ENCODE measurements at places on chromosomes 16 and 17. TPM values are rescaled to one million over a fixed set of nuclear protein-coding genes. Genes with fewer than 3 reads are reported as not detected.

Gene WNT9B
- total RNA-seq = not detected

Gene IRX5
- 13.2 TPM for total RNA-seq

Gene NGFR
- 10.0 TPM for total RNA-seq

Gene KRTAP4-3
- total RNA-seq = not detected

Gene OTOA
- total RNA-seq = not detected

Gene PPP1R9B
- 38.4 TPM for total RNA-seq

Gene HOXB6
- 0.57 TPM for total RNA-seq

Gene SEPTIN12
- not detected for total RNA-seq

- DNase-seq = no peak
Measured at GRCh38 chr16:86991679-86992078, 325.5 kb downstream of the C16orf95 start.

GRCh38 chr16:48156790-48157209, 1.0 kb upstream of the ABCC12 start:
- peak; percentile 92 for DNase-seq

- DNase-seq = no peak
Measured at GRCh38 chr17:45260204-45260783, 1.6 kb downstream of the SPATA32 start.

GRCh38 chr17:34411646-34412421, 48.8 kb upstream of the CCL1 start:
- no peak for DNase-seq

DNA sequence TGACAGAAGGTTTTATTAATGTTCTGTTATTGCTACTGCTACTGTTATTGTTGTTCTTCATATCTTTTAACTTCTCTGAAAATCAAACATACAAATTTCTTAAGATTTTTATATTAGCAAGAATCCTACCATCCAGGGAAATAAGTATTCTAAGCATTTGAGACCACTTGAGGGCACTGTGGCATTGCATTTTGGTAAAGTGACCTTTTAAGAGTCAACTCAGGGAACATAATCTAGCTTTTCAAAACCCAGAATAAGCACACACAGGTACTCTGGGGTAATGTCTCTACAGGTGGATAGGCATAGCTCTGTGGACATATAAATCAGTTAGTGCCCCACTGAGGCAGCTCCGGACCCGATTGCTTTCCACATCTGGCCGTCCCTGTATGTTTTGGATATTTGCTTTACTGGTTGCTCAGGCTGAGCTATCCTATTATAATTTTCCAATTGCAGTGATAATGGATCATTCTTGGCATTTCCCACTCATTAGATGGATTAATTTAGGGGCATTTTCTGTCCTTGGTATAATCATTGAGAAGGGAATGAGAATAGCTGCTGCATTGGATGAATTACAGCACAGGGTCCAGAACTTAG, 1425.1 kb upstream of the CDH8 start:
- no peak for DNase-seq

DNA sequence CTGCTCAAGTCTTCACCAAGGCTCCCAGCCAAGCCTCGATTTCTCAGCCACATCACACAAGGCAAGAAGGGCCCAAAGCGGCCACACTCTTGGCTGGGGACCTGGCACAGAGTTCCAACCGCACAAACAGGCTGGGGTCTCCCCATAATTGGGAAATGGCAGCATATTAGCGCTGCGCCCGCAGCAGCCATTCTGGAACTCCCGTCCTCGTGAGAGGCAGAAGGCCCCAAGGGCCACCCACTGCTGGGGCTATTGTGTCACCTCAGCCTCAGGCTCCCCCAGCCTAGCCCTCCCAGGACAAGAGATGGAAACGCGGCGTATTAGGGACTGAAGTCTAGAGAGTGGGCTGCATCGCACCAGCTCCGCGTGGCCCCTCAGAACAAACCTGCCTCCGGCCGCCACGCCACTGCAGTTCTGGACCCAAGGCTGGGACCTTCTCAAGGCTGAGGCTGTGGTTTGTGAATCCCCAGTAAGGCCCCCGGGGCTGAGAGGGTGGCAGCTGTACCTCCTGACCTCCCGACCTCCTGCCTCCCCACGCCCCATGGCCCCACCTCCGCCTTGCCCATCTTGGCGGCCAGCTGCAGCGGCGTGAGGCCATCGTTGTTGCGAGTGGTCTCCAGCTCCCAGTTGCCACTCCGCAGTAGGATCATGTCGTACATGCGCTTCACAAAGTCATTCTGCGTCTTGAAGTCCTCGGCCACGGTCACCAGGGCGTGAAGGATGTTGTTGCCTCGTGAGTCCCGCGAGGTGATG, 25.3 kb downstream of the TRPV3 start:
- DNase-seq = no peak

DNA sequence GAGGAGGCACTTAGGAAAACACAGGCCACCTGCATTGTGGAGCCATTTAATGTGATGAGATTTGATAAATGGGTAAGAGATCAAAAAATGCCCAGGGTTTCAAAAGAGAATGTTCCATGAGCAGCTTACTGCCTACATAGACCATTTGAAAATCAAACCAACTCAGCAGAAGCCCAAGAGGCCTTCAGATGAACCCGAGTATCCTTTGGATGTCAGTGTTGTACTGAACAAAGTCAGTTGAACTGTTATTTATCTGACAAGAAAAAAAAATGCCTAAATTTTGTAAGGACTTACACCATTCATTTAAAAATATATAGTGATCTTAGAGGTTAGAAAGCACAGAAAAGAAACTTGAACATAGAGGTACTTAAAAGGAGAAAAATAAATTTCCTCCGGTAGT, 381.7 kb downstream of the ZFHX3 start:
- DNase-seq = no peak

DNA sequence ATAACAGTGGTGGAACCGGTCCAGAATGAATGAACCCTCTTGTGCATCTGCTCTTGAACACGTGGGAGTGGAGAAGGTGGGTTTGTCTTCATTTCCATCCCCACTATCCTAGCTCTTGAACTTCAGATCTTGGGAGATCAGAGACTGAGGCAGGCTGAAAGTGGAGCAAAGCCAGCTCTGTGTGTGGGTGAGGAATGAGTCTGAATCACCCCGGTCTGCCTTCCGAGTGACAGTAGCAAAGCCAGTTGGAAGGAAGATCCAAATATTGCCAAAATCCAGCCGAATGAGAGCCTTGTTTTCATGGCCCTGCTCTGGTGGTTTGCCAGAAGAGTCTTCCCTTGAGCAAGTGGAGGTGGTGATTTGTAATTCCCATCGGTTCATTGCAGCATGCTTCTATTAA, 29.0 kb upstream of the ASIC2 start:
- DNase-seq = no peak

- no peak for DNase-seq
Measured at GRCh38 chr17:39813631-39814030, 50.5 kb downstream of the IKZF3 start.

DNA sequence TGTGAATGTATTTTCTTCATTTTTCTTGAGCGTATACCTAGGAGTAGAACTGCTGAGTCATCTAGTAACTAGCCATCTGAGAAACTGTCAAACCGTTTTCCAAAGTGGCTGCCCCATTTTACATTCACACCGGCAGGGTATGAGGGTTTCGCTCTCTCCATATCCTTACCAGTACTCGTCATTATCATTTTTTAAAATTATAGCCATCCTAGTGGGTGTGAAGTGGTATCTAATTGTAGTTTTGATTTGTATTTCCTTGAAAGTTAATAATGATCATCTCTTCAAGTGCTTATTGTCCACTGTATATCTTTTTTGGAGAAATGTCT, 6.0 kb downstream of the RNF157 start:
- no peak for DNase-seq

GRCh38 chr17:42179911-42180410, 981 bp downstream of the KCNH4 start:
- DNase-seq = no peak

DNA sequence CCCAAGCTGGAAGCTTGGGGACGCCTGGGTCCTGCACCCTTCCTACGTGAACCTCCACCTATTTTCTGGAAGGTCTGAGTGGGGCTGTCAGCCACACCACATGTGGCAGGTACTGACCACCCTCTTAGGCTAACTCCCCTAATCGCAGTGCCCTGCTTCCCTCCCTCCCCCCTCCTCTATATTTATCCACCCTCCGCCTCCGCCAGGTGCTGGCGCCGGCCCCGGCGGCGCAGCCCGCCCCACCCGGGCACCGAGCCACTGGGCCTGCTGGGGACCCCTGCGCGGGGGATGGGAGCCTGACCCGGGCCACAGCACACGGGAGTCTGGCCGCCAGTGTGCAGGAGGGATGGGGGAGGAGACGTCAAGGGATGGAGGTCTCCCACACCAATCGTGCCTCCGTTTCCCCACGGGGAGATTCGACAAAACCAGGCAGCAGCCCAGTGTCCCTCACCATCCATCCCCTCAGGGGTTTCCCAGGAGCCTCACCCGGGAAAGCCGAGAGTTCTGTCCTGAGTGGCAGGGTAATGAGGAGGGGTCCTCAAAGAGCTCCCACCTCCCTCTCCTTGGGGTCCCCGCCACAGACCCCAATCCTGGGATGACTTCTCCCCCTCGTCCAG, 1.3 kb downstream of the PLEKHH3 start:
- no peak for DNase-seq

DNA sequence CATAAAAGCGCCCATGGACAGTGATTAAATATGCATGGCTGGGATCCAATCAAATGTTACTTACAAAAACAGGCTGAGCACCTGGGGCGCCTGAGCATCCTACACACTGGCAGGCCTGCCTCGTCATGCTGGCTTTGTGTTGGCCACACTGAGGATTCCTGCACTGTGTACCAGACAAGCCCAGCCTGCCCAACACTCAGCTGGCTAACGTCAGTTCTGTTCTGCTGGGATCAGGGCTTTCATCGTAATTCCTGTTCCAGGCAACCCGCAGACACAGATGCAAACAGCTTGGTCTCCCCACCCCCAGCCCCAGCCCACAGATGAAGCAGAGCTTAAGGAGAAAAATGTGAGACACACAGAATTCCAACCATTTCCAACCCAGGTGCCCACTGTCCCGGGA, 30.7 kb downstream of the PIMREG start:
- DNase-seq = no peak

GRCh38 chr16:27330542-27330941, 16.8 kb downstream of the IL4R start:
- no peak for DNase-seq

GRCh38 chr16:62254372-62254771, 218.1 kb upstream of the CDH8 start:
- no peak for DNase-seq

DNA sequence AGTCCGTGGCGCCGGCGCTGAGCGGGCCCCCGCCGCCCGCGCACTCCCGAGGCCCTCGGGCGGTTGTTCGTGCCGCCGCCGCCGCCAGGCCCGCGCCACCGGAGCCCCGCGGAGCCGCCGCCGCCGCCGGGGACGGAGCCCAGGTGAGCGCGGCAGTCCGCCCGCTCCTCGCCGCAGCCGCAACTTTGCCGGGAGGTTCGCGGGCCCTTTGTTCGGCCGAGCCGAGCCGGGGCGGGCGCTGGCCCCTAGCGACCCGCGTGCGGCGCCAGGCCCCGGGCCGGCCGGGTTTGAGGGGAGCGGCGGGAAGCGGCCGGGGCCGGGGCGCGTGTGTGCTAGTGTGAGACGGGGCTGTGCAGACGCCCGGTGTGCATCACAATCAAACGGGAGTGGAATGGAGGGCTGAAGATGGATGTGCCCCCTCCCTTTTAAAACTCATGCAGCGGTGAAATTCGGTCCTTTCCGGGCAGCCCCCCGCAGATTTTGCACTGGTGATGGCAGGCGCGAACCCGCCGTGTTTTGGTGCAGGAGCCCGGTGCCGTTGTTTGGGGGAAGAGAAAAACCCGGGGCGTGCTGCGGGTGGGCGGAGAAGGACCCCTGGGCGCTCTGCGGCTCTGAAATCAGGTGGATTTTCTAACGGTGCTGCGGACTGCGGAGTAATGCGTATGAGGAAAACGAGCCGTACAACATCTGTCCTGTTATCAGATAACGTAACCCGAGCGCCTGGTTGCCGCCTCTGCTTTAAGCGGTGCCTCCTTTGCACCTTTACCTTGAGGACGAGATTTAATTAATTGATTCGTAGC, 823 bp downstream of the TNRC6C start:
- DNase-seq = peak; percentile 73

- DNase-seq = no peak
Measured at GRCh38 chr17:70636517-70637133, 467.3 kb downstream of the KCNJ2 start.

DNA sequence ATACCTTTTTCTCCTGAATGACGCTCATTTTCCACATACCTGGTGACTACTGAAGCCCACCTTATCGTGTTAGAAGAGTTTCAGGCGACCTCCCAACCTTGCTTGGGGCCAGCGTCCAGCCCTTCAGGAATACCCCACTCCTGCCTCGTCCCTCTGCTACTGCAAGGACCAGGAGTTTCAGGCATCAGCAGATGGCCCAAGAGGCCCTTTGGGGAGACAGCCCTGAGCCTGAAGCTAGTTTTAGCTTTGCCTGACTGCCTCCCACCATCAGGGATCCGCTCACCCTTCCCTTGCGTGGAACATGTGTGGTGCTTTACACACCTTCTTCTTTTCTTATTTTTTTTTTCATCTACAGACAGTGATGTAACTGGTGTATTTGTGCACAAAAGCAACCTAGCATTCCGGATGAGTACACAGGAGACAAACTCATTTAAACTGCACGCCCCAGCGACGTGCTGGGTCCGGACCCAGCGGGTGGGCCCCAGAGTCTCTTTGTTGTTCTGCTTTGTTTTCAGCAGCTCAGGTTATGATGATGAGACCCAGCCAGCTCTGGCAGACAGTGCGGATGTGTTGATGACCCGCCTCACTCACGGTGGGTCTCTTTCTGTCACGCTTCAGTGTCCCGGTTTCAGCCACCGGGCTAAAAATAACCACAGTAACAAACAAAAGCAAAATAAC, 242.4 kb downstream of the C16orf95 start:
- DNase-seq = no peak

DNA sequence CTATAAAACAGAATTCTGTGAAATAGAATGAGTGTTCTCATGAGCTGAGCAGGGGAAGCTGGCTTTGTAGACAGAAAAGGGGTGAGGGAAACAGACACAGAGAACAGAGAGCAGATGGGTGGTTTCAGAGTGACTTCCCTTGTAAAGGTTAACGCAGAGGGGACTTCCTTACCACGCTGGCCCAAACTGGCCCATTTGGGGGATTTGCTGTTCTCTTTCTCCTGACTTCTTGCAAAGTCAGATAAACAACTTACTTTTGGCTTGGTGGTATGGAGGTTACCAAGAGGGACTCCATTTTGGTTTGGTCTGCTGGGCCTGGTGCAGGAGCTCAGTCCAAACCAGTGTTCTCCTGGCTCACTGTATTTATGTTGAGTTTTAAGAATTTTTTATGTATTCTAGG, 48.4 kb downstream of the SEC14L1 start:
- no peak for DNase-seq

GRCh38 chr16:66263168-66263972, 103.1 kb upstream of the CDH5 start:
- DNase-seq = no peak
